ENCODE measurements at places on chromosomes 16 and 17.
A peak's percentile ranks its signal among the peaks of the same experiment; 100 is the strongest.

DNA sequence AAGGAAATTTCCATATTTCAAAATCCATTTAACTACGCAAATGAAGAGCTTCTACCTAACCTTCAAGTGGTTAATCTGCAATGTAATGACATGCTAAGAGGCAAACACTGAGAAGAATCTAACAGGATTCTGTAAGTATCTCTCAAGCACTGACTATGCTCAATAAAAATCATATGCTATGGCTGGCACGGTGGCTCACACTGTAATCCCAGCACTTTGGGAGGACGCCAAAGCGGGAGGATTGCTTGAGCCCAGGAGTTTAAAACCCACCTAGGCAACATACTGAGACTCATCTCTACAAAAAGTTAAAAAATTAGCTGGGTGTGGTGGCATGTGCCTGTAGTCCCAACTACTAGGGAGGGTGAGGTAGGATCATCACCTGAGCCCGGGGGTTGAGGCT lies 32.7 kb downstream of the GNA13 start:
- no peak for DNase-seq

- no peak for DNase-seq
Observed at GRCh38 chr17:65850486-65850885, 289.0 kb upstream of the AXIN2 start.

GRCh38 chr16:51050377-51050706 lies 100.7 kb downstream of the SALL1 start:
- DNase-seq, result no peak

DNA sequence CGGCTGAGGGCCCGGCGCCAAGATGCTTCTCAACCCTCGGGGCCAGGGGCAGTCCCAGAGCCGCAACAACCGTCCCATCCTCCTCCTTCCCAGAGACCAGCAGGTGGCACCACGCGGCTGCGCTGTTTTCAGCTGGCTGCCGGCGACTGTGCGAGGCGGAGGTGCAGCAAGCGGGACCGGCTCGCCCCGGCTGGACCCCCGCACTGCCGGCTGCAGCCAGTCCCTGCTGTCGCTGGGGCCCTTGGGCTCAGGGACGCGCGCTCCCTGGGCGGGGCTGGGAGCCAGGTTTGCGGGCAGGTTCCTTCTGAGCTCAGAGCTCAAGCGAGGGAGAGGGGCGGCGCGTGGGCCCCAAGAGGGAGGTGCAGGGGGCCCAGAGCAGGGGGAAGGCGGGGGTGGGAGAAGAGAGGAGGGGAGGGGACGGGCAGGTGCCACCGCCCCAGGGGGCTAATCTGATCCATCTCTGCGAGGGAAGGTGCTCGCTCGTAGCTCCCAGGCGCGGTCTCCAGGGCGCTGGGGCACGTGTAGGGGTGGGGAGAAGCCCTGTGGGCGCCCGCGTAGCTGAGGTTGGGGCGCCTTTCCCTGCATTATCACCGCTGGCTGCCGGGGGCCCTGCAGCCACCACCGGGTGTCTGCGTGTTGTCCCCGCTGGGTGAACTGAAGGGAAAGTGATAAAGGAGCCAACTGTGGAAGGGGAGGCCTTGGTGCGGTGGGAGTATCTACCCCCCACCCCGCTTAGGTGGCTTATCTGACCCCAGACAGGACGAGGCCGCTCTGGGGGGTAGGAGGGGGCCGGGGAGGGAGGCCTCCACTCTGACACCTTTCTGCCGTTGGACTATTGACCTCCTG lies 24.2 kb downstream of the STAT5A start:
- DNase-seq, result peak; percentile 73

DNA sequence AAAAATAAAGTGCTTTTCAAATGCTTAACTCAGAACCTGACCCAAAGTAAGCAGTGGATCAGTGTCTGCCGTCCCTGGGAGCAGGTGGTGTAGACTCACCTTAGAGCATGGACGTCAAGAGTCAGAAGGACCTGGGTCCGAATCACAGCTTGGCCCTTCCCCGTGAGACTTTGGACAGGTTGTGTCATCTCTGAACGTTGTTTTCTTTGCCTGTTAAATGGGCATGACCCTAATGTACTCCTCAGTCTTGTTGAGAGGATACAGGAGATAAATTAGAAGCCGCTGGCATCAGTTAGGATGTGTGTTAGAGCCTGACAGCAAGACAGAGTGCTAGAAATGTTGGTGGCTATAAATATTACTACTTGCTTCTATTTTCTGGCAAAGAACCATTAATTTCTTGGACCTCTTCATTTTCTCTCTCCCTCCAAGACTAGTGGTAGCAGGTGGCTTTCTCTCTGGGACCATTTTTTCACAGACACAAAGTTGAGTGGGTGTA lies 68.8 kb downstream of the RAB11FIP4 start:
- no peak for DNase-seq

- no peak for DNase-seq
Observed at GRCh38 chr16:30764816-30765465, 2.8 kb downstream of the RNF40 start.

GRCh38 chr16:58853854-58854791 lies 120.0 kb upstream of the GOT2 start:
- DNase-seq, result no peak

- DNase-seq, result no peak
Observed at GRCh38 chr16:23469814-23470213, 16.8 kb upstream of the COG7 start.

- DNase-seq, result no peak
Observed at GRCh38 chr17:75404223-75404730, 1.2 kb downstream of the GRB2 start.

- DNase-seq, result no peak
Observed at GRCh38 chr16:75552951-75553350, 3.1 kb downstream of the TMEM231 start.

GRCh38 chr17:1638171-1638590 lies 7.4 kb downstream of the SCARF1 start:
- no peak for DNase-seq

GRCh38 chr17:45240905-45241327 lies 19.2 kb downstream of the FMNL1 start:
- no peak for DNase-seq

DNA sequence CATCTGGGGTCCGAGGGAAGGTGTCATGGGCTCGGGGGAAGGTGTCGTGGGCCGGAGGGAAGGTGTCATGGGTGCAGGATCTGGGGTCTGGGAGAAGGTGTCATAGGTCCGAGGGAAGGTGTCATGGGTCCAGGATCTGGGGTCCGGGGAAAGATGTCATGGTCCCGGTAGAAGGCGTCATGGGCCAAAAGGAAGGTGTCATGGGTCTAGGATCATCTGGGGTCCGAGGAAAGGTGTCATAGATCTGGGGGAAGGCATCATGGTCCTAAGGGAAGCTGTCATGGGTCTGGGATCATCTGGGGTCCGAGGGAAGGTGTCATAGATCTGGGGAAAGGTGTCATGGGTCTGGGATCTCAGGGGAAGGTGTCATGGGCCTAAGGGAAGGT lies 942 bp downstream of the RAB40C start:
- no peak for DNase-seq

- no peak for DNase-seq
Observed at GRCh38 chr16:3256146-3256865, at the start of gene MEFV. Gene MEFV, minus strand, starts transcription at chr16:3256633. Its CDS starts 46 bp downstream, at chr16:3256587.

- no peak for DNase-seq
Observed at GRCh38 chr16:78509965-78510364, 410.5 kb downstream of the WWOX start.

GRCh38 chr16:57244463-57244766 lies 644 bp upstream of the ARL2BP start:
- DNase-seq, result no peak

DNA sequence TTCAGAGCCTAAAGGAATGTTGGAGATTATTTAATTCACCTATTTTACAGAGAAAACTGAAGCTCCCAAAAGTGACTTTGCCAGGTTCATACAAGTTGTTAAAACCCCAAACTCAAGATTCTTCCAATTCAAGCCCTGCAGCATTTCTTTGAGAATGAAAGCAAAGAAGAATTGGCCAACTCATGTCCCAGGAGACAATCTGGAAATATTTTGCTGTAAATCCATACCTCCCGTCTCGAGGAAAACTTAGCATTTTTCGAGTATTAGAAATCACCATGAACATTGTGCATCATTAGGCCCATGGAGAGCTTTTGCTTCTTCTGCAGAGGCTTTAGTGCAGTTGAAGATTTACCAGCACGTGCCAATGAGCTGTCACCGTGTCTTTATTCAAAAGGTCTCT lies 176.4 kb upstream of the KCNJ16 start:
- DNase-seq, result no peak
